ENCODE measurements at places on chromosomes 3 and 15. TPM values are rescaled to one million over a fixed set of nuclear protein-coding genes. Genes with fewer than 3 reads are reported as not detected.

DNA sequence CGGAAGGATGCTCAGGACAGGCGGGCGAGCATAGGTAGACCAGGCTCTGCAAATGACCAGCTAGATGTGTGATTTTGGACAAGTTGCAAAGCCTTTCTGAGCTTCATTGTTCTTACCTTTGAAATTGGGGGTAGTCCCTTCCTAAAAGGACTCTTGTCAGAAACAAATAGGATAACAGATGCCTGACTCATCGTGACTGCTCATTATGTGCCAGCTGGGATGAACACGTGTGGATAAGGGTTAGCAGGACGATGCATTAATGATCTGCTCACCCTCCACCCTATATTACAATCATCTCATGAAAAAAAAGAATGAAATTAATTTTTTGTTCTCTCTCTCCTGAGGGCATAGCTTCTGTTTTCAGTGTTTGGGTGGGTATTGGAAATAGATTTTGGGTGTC is 223.4 kb downstream of the NR2F2 start:
- DNase-seq, result no peak

DNA sequence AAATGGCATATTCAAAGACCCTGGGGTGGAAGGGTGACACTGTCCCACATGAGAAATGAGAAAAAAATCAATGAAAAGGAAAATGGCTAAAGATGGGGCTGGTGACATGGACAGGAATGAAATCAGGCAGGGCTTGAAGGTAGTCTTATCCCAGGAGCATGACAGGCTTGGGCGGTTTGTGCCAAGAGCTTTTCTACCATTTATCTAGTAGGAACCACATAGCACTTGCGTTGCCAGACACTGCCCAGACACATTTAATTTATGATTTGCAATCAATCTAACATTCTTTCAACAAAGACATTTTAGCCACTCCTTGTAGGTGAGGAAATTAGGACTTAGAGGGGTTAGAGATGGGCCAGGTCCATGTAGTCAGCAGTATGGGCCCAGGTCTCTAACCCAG is 106.6 kb upstream of the NR2F2 start:
- DNase-seq, result no peak

The TMEM45A gene
- 14.7 TPM for polyA plus RNA-seq

DNA sequence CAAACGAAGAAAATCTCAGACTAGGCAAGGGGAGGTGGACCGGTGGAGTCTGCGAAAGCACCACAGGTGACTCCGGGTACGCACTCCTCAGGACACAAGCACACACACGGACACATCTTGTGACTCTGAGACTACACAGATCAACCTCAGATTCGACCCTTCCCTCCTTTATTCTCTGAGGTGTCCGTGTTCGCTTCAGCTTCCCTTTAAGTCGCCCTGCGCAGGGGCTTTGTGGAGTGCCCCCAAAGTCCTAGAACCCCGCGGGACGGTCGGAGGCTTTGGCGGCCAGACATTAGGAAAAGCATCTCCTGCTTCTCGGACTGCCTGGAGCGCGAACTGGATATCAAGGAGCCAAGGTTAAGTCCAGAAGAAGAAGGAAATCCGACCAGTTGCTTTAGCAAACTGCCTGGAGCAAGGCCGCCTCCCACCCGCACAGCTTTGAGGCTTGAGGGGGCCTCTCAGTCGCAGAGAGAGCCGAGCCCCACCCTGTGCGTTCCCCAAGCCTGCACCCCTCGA is 730 bp downstream of the DGKG start:
- no peak for DNase-seq

DNA sequence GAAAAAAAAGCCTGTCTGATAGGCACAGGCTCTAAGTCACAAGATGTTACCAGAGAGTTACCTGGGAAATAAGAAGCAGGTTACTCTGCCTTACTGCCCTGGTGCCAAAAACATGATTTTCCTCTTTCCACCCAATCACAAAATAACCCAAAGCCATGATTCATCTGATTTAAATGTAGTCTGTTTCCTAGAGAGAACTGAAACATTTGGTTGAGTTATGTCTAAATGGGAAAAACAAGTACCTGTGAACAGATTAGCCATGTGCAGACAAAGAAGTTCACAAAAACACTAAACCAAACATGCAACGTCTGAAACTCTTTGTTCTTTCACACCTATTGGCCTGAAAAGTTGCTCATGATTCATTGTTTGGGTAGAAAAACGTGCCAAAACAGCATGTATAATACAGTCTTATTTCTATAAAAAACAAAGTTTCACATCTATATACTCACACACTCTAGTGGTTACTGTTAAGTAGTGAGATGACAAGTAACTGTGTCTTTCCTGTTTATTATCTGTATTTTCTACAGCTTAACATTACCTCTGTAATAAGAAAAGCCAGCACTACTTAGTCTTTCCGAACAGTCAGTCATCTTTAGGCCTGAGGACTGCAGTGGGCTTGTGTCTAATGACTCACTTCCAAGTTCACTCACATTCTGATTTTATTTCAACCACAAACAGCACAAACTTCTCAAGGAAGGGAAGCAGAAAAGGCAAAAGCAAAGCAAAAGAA is 30.2 kb downstream of the FAM174B start:
- DNase-seq, result peak; percentile 57

All from muscle of leg (tissue), 16 donors.